HepG2 (cell line): ENCODE measurements at places on chromosomes 16 and 17. TPM values are rescaled to one million over a fixed set of nuclear protein-coding genes. Genes with fewer than 3 reads are reported as not detected.
A peak's percentile ranks its signal among the peaks of the same experiment; 100 is the strongest.

- no peak for DNase-seq
Observed at GRCh38 chr16:86018071-86018470, 119.1 kb downstream of the IRF8 start.

The ZG16 gene
- 0.07 and 0.15 TPM in 2 replicates for total RNA-seq

The PYDC1 gene
- not detected in 2 replicates for total RNA-seq

DNA sequence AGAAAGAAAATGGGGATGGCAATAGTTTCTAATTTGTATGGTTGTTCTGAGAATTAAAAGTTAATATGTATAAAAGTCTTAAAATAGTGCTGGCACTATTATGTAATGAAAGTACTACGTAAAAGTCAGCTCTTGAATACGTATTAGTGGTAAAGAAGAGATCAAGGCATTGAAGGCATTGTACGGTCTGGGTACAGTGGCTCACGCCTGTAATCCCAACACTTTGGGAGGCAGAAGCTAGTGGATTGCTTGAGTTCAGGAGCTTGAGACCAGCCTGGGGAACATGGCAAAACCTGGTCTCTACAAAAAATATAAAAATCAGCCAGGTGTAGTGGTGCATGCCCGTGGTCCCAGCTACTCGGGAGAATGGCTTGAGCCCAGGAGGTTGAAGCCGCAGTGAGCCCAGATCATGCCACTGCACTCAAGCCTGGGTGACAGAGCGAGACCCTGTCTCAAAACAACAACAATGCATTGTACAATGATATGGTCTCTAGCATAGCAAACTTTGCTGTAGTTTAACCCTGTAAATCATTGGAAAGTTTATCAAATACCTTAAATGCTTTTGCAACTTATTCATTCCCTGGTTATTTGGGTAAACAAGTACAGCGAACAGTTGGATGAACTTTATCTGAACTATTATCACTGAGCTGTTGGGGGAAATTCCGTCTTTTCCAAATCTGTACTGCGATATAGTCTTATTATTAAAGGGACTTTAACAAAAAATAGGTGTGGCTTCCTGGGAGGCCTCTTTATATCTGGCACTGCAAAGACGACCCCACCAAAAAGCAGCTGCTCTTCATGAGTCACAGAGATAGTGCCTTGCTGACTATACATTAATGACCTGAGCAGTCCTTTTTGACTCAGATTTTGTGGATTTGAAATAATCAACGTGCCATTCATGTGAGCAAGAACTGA, 73.6 kb downstream of the GPRC5B start:
- DNase-seq: peak; percentile 68

The PERCC1 gene
- total RNA-seq: 0.15 TPM in 1 of 2 replicates, not detected in the other

DNA sequence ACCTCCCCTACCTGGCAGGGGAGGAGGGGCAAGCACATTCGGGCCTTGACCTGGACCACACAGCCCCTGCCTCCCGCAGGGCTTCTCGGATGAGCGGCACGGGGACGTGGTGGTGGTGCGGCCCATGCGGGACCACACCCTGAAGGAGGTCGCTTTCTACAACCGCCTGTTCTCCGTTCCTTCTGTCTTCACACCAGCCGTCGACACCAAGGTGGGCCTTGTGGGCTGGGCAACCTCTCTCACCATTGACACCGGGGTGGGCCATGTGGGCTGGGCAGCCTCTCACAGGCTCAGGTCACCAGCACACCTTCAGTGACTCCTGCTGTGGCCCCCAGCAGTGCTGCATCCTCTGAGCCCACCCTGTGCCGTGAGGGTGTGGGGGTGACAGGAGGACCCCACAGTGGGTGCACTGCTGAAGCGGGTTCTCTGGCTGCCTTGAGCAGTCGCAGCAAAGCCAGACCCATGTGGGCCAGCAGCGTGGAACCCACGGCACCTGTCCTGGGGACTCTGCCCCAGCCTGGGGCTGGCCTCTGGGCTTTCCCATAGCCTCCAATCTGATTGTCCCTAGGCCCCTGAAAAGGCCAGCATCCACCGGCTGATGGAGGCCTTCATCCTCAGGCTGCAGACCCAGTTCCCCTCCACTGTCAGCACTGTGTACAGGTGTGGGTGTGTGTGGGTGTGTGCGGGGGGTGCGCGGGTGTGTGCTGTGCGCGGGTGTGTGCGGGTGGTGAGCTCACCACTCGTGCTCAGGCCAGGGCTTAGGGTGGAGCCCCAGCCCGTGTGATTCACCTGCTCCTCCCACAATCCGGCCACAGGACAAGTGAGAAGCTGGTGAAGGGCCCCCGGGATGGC, 7.5 kb downstream of the CTU2 start:
- no peak for DNase-seq

- DNase-seq: no peak
Observed at GRCh38 chr17:29674281-29674680, 51.6 kb upstream of the CORO6 start.

The ATF7IP2 gene
- 98.1 and 117 TPM in 2 replicates for total RNA-seq

- no peak for DNase-seq
Observed at GRCh38 chr16:5432166-5432565, 334.6 kb upstream of the EEF2KMT start.

The FASN gene
- 101 and 192 TPM in 2 replicates for total RNA-seq

The PIRT gene
- total RNA-seq: not detected in 2 replicates

GRCh38 chr17:80790021-80790765, 201.4 kb upstream of the CHMP6 start:
- DNase-seq: no peak

- DNase-seq: no peak
Observed at GRCh38 chr17:1227917-1228780, 42.1 kb upstream of the BHLHA9 start.

DNA sequence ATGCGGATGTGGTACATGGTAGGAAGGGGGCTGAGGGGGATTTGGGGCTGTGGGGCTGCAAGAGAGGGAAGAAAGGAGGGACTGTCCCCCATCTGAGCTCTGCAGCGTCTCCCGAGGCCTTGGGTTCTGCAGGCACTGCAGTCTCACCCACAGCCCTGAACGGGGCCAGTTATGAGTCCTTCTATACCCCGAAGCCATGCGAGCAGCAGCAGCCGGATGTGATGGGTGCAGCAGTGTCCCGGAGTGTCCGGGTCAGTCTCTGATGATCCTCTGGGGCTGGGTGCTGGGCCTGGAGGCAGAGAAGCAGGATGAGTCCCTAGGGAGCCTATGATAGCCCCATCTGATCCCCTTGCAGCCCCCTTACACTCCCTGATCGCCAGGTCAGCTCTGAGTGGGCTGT, 41.5 kb downstream of the CPNE2 start:
- DNase-seq: no peak

The C16orf46 gene
- 0.38 and 1.9 TPM in 2 replicates for total RNA-seq

- no peak for DNase-seq
Observed at GRCh38 chr16:82834151-82834815, 207.5 kb downstream of the CDH13 start.

DNA sequence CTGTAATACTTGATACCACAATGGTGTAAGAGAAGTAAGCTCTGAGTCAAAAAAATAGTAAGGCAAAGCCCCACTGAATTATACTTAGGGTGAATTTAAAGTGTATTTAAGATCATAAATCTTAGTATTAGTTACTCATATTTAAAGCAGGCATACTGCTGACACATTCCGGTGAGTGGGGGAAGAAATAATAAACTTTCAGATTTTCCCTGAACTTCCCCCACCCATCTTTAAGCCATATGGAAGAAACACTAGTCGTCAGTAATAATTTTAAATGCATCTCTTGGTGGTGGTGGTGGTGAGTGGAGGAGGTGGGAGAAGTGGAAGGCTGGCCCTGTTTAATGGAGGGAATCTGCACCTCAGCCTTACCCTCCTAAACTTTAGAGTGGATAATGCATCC, 20.5 kb downstream of the MPHOSPH6 start:
- no peak for DNase-seq

DNA sequence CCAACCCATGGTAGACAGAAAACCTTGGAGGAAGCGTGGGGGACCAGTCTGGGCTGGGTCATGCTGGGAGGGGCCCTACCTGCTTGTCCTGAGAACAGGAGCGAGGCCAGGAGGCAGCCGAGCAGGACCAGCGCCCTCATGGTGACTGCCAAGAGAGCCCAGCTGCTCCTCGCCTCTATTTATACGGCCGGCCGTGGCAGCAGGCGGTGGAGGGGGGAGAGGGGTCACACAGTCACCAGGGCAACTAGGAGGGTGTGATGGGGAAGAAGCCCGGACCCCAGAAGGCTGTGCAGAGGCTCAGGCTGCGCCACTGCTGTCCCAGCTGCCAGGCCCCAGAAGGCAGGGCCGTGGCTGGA, at the start of gene SRL:
Gene SRL (minus strand): TSS at position 153 of the 356 bp plus-strand sequence. CDS start 13 bp downstream, at position 140.
- no peak for DNase-seq

GRCh38 chr17:9028988-9029570, 7.8 kb downstream of the NTN1 start:
- DNase-seq: no peak

GRCh38 chr16:72247821-72248253, 75.9 kb upstream of the PMFBP1 start:
- DNase-seq: no peak

The RAMP2 gene
- 0.74 and 1.4 TPM in 2 replicates for total RNA-seq

DNA sequence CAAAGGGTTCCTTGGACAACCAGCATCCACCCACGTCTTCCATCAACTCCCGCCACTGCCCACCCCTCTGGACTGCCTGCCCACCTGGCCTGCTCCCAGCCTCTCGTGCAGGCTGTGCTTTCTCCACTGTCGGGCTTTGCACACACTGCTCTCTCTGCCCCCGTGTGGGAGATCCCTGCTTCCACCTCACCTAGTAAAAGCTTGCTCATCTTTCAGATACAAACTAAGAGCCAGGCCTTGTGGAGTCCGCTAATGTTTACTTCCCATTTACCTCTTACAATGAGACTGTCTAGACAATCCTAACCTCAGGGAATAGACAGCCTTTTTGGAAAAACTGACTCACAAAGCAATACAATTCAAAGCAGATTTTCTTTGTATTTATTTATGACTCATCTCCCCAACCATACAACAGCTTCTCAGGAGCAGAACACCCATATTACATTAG, 67.6 kb downstream of the USP31 start:
- DNase-seq: no peak

- no peak for DNase-seq
Observed at GRCh38 chr16:568401-569258, 1.1 kb upstream of the PIGQ start.

DNA sequence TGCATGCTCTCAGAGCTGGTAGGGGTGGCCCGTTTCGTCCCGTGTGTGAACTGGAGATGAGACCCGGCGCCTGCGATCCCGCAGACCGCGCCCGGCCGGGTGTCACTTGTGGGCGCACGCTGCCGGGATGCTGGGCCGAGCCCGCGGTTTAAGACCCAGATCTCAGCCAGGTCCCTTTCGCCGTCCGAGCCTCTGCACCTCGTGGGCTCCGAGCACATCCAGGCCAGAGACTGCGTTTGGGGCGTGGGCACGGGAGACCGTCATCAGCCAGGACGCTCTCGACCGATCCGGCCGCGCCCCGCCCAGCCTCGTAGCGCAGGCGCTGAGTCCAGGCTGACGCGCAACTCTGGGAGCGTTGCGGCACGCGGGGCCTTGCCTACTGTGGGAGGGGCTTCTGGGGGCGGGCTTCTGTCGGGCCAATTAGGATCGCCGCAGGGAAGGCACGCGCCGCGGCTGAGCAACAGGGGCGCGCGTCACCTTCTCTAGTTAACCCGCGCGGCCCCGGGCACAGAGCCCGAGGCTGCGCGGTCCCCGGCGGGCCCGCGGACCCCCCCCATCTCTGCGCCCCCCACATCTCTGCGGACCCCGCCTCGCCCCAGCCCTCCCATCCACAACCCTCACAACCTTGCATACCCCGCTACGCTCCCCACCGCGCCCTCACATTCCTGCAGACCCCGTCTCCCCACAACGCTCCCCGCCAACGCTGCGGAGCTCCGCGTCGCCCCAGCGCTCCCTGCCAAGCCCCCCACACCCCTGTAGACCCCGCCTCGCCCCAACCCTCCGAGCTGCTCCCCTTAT, 687 bp upstream of the CEMP1 start:
- peak; percentile 92 for DNase-seq
